Activated T-helper 1 cell treated with anti-CD3 and anti-CD28 coated beads, Interleukin-12 subunit alpha, Interleukin-12 subunit beta, Interleukin-2, Interleukin-4 antibody, amounts not matched to agents 30 ng/mL and 10 ng/mL and 1 ng/mL, durations not matched to agents 14 hours and 24 hours and 36 hours (primary cell): ENCODE measurements at places on chromosomes 2 and 18. TPM values are rescaled to one million over a fixed set of nuclear protein-coding genes. Genes with fewer than 3 reads are reported as not detected.

The IL1F10 gene
- total RNA-seq = not detected in 2 replicates

The REG3A gene
- not detected in 2 replicates for total RNA-seq

DNA sequence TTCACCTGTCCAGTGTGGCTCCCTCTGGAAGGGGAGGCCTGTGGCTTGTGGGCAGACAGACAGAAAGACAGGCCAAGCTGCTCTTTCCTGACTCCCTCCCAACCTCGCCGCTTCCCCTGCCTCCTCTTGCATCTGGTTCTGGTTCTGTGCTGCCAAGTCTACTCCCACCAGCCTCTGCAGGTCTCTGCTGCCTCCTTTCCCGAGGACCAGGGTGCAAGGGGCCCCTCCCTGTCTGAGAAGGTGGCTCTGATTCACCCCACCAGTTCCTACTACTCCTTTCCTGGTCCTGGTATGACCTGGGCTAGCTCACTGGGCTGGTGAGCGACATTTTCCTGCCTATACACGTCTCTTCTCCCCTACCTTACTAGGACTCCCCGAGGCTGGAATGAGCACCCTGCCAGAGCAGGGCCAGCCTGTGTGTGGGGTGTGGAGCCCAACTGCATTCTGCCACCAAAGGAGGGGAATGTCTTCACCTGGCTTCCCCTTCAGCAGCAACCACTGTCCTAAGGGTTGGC is 238.5 kb downstream of the CELF4 start:
- no peak for DNase-seq
- no peak overlapping the region for H3K27ac ChIP-seq
- peaks cover under 1% of the 10 kb centered on the region for H3K27me3 ChIP-seq
- H3K36me3 ChIP-seq = no peaks in the 10 kb centered on the region

The CIB4 gene
- not detected in 2 replicates for total RNA-seq

The RESP18 gene
- not detected in 2 replicates for total RNA-seq

GRCh38 chr18:12531749-12532148 is 124.0 kb downstream of the PRELID3A start:
- no peaks in the 10 kb centered on the region for H3K36me3 ChIP-seq
- H3K4me3 ChIP-seq = no peak overlapping the region
- no peaks in the 10 kb centered on the region for H3K4me1 ChIP-seq
- H3K27me3 ChIP-seq = peaks cover 5% of the 10 kb centered on the region

The DCDC2C gene
- not detected in 2 replicates for total RNA-seq

The RASGRP3 gene
- total RNA-seq = 3.6 and 4.1 TPM in 2 replicates

- H3K4me3 ChIP-seq = no peak overlapping the region
- no peak for DNase-seq
- no peaks in the 10 kb centered on the region for H3K36me3 ChIP-seq
- H3K4me1 ChIP-seq = no peaks in the 10 kb centered on the region
- H3K27ac ChIP-seq = no peak overlapping the region
- H3K27me3 ChIP-seq = peaks cover 4% of the 10 kb centered on the region
Observed at GRCh38 chr2:12083713-12084419, 337.4 kb downstream of the LPIN1 start.

GRCh38 chr2:60140185-60140584 is 413.3 kb downstream of the BCL11A start:
- no peaks in the 10 kb centered on the region for H3K4me1 ChIP-seq
- no peak overlapping the region for H3K4me3 ChIP-seq
- no peaks in the 10 kb centered on the region for H3K36me3 ChIP-seq
- H3K27me3 ChIP-seq = peaks cover 2% of the 10 kb centered on the region
